Progenitor cell of endocrine pancreas (in vitro differentiated cells): ENCODE measurements at places on chromosomes 5 and 9. TPM values are rescaled to one million over a fixed set of nuclear protein-coding genes. Genes with fewer than 3 reads are reported as not detected.

DNAH5 gene
- total RNA-seq: 1.4 TPM in 2 replicates

DNA sequence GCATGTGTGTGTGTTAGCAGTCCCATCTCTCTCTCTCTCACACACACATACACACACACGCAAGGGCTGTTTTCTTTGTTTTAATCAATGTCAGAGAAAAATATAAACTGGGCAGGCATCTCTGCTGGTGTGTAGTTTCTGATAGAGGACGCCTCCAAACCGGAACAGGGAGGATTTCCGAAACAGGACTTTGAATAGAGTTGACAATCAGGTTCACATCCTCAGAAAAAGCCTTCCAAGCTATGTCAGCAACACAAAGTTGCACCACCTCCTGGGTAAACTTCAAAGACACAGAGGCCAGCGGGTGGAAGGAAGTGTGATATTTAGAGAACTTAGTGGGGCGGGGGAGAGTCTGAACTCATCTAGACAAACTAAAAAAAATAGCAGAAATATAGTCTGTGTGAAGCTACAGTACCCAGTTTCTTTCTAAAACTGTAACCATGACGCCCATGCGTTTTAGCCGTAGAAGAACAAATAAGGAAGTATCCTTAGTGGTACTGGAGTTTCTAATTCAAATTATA lies 1.2 kb downstream of the ST8SIA4 start:
- no peak for DNase-seq

DNA sequence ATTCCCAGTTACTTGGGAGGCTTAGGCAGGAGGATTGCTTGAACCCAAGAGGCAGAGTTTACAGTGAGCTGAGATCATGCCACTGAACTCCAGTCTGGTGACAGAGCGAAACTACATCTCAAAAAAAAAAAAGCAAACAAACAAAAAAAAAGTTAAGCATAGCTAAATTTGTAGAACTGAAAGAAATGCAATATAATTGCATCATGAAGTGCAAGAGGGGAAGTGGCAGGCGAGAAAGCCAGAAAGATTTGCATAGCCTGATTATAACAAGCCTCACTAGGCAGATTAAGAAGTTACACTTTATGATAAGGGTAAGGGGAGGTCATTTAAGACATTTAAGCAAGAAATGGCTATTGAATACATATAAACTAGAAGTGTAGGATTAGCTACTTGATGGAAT lies 187.1 kb downstream of the EDIL3 start:
- no peak for DNase-seq

DNA sequence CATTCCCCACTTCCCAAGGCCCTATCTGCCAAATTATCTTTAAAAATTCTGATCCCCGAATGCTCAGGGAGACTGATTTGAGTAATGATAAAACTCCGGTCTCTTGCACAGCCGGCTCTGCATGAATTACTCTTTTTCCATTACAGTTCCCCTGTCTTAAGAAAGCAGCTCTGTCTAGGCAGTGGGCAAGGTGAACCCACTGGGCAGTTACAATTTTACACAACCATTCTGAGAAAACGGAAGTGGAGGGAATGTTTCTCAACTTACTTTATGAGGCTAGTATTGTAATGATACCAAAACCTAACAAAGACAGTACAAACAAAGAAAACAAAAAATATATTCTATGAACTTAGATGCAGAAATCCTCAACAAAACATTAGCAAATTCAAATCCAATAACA lies 100.0 kb downstream of the MCTP1 start:
- no peak for DNase-seq

POU5F2 gene
- 0.96 and 1.1 TPM in 2 replicates for total RNA-seq

DNA sequence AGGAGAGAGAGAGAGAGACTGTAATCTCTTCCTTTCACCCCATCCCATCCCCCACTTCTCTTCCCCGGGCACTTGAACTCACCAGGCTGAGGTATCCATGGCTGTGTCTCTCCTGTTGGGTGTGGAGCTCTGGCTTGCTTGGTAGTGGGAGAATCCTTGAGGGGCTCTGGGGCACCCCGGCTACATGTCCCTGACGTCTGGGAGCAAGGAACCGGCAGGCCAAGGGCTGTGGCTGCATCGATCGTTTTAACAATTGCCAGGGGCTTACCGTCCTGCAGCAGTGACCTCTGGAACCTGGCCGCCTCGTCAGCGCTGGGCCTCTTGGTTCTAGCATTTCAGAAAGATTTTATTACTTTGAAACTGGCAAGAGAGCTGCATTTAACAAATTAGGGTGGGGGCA lies 30.0 kb downstream of the FGF18 start:
- DNase-seq: no peak

ANKRD31 gene
- 0.55 and 0.80 TPM in 2 replicates for total RNA-seq
